Vagina (tissue), 2 donors: ENCODE measurements at places on chromosomes 3 and 15. TPM values are rescaled to one million over a fixed set of nuclear protein-coding genes. Genes with fewer than 3 reads are reported as not detected.

The ALDH1A2 gene
- 22.1 TPM for total RNA-seq

The SAMD7 gene
- total RNA-seq, result not detected

The DCUN1D1 gene
- total RNA-seq, result 25.5 TPM

The DNAJB11 gene
- 34.6 TPM for total RNA-seq

The RNU5B-1 gene
- total RNA-seq, result not detected

The TMEM202 gene
- total RNA-seq, result not detected

The NBEAL2 gene
- total RNA-seq, result 227 TPM

The CTXN2 gene
- total RNA-seq, result not detected

The SEMA6D gene
- 34.9 TPM for total RNA-seq

The RAB11A gene
- 151 TPM for total RNA-seq

The IGSF11 gene
- 3.4 TPM for total RNA-seq

The ST8SIA2 gene
- not detected for total RNA-seq

The CPNE4 gene
- total RNA-seq, result 3.2 TPM

The CILP gene
- 129 TPM for total RNA-seq

The APEH gene
- total RNA-seq, result 53.3 TPM

The BDH1 gene
- total RNA-seq, result 30.2 TPM

The TOPBP1 gene
- total RNA-seq, result 28.2 TPM

The PTH1R gene
- 13.0 TPM for total RNA-seq

The DOCK3 gene
- 0.98 TPM for total RNA-seq

The SLC6A20 gene
- 2.9 TPM for total RNA-seq

The ZDHHC23 gene
- 5.4 TPM for total RNA-seq

The LDHAL6B gene
- total RNA-seq, result not detected

The UTS2B gene
- total RNA-seq, result 1.7 TPM

The ADAMTS7 gene
- total RNA-seq, result 2.5 TPM

The HGD gene
- total RNA-seq, result not detected

The AMT gene
- 6.1 TPM for total RNA-seq

The RTP4 gene
- 0.98 TPM for total RNA-seq

The CIB2 gene
- total RNA-seq, result 13.0 TPM

The ANKRD34C gene
- 0.25 TPM for total RNA-seq

The ATXN7 gene
- total RNA-seq, result 43.2 TPM

The MGA gene
- total RNA-seq, result 44.2 TPM

The VGLL3 gene
- 17.7 TPM for total RNA-seq

The RPL39L gene
- 10.8 TPM for total RNA-seq

The CPNE9 gene
- not detected for total RNA-seq

The ITIH3 gene
- 7.6 TPM for total RNA-seq

The WDR82 gene
- total RNA-seq, result 44.4 TPM

The CEMIP gene
- 0.74 TPM for total RNA-seq

The UBAP1L gene
- 5.4 TPM for total RNA-seq

The PRSS50 gene
- not detected for total RNA-seq

The TUBGCP5 gene
- 11.3 TPM for total RNA-seq

The GOLGA8R gene
- total RNA-seq, result 3.2 TPM

The ZBED2 gene
- total RNA-seq, result 4.9 TPM

The TICRR gene
- total RNA-seq, result 5.2 TPM

The CADPS gene
- 12.8 TPM for total RNA-seq

The FSIP1 gene
- 0.98 TPM for total RNA-seq

The CYP8B1 gene
- total RNA-seq, result not detected

The UBR1 gene
- total RNA-seq, result 21.9 TPM

The LRRC2 gene
- 2.0 TPM for total RNA-seq
